ENCODE measurements at places on chromosomes 4 and X. TPM values are rescaled to one million over a fixed set of nuclear protein-coding genes. Genes with fewer than 3 reads are reported as not detected.

The IL1RAPL2 gene
- not detected for total RNA-seq

The PAGE5 gene
- not detected for total RNA-seq

The TIMM17B gene
- 2.9 TPM for total RNA-seq

The SLC38A5 gene
- 6.7 TPM for total RNA-seq

The RNF212 gene
- not detected for total RNA-seq

The FAM149A gene
- total RNA-seq = 35.9 TPM

The SYTL4 gene
- 26.1 TPM for total RNA-seq

The TRIM61 gene
- not detected for total RNA-seq

The CENPVL1 gene
- total RNA-seq = not detected

The MOB1B gene
- total RNA-seq = 48.8 TPM

- no peak overlapping the region for H3K27ac ChIP-seq
- no peak for DNase-seq
These were observed 120.4 kb downstream of the TMA16 start for GRCh38 chr4:163614866-163615265.

GRCh38 chr4:46999566-46999965 lies 6.2 kb upstream of the GABRA4 start:
- H3K27ac ChIP-seq = no peak overlapping the region
- no peaks in the 10 kb centered on the region for H3K4me1 ChIP-seq
- H3K4me3 ChIP-seq = no peak overlapping the region
- no peak for DNase-seq
- no peaks in the 10 kb centered on the region for H3K36me3 ChIP-seq
- peaks cover 8% of the 10 kb centered on the region for H3K27me3 ChIP-seq

DNA sequence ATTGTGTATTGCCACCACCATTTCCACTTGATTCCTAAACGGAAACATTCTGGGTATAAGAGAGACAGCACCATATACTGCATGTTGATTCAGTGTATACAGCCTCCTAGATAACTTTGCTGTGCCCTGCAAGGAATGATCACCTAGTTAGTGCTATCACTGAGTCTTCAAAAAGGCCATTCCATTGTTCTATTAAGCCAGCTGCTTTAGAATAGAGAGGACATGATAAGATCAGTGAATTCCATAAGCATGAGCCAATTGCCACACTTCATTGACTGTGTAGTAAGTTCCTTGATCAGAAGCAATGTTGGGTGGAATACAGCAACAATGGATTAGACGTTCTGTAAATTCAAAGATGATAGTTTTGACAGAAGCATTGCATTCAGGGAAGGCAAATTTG lies 1047.3 kb downstream of the PCDH18 start:
- H3K4me3 ChIP-seq = no peak overlapping the region
- no peaks in the 10 kb centered on the region for H3K36me3 ChIP-seq
- H3K27ac ChIP-seq = no peak overlapping the region

DNA sequence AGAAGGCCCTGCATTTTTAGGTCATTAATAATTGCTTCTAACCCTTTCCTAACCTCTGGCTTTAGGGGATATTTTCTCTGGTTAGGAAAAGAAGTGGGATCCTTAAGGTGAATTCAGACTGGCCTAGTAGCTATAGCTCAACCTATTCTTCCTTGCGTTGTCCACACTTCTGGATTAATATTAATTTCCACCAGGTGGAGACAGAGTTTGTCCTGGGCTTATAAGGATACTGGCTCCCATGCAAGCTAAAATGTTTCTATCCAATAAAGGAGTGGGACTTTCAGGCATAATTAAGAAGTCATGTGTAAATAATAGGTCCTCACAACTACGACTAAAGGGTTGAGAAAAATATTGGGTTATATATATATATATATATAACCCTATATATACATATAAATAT lies 860.0 kb upstream of the POU3F4 start:
- H3K4me3 ChIP-seq = no peak overlapping the region
- H3K36me3 ChIP-seq = no peaks in the 10 kb centered on the region
- H3K27ac ChIP-seq = no peak overlapping the region
- H3K4me1 ChIP-seq = no peaks in the 10 kb centered on the region
- DNase-seq = no peak

- no peaks in the 10 kb centered on the region for H3K36me3 ChIP-seq
- H3K4me3 ChIP-seq = no peak overlapping the region
- no peak overlapping the region for H3K27ac ChIP-seq
- no peaks in the 10 kb centered on the region for H3K4me1 ChIP-seq
- H3K27me3 ChIP-seq = no peaks in the 10 kb centered on the region
These were observed 1577.0 kb upstream of the TENM3 start for GRCh38 chr4:180665994-180666824.

DNA sequence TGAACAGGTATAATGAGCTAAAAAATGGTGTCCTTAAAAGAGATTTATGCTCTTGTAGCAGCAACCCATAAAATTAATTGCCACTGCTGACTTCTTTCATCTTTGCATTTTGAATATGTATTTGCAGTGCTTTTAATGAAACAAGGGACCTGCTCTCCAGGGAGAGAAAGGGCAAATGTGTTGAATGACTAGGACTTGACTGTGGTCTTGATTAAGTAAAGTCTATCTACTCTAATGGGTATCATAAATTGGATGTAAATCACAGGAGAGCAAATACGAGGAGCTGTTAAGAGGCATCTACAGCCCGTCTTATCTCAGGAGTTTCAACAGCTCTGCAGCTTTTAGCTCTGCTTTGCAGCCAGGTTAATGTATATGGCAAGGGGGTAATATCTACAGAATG lies 216.4 kb downstream of the PALLD start:
- no peaks in the 10 kb centered on the region for H3K27me3 ChIP-seq
- H3K36me3 ChIP-seq = no peaks in the 10 kb centered on the region
- H3K4me3 ChIP-seq = no peak overlapping the region
- peaks cover 32% of the 10 kb centered on the region for H3K4me1 ChIP-seq
- no peak overlapping the region for H3K27ac ChIP-seq

GRCh38 chrX:68365341-68365740 lies 68.0 kb downstream of the OPHN1 start:
- no peaks in the 10 kb centered on the region for H3K27me3 ChIP-seq
- H3K4me1 ChIP-seq = no peaks in the 10 kb centered on the region
- no peaks in the 10 kb centered on the region for H3K36me3 ChIP-seq
- DNase-seq = peak; percentile 32
- H3K4me3 ChIP-seq = no peak overlapping the region

DNA sequence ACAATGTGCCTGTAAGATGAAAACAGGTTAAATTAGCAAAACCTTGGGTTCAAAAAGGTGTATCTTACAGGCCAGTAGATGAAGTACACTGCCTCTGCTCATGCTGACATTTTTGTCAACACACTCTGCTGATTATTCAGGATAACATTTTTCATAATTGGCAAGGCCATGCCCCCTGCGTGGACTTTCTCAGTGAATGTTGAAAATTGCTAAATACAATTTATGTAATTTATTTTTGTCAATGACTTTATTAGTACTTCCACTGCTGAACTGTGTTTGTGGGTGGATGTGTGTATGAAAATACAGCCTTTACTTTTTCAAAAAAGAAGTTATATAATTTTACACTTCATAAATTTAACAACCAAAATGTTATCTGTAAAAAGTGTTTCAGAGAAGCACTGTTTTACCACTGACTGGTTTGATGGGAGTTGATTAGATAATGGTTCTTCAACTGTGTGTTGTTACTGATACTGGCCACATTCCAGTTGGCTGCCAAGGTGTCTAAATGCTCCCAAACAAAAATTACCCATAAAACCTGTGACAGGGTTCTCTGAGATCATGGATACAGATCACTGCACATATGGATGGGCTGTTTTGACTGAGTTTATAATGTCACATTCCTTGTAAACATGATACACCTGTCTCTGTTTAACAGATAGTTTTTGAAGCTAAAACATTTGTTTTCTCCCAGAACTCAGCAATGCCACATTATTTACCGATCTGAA lies 151.9 kb upstream of the SLC7A11 start:
- H3K27me3 ChIP-seq = no peaks in the 10 kb centered on the region
- DNase-seq = no peak

- no peak overlapping the region for H3K4me3 ChIP-seq
- H3K36me3 ChIP-seq = no peaks in the 10 kb centered on the region
- H3K27me3 ChIP-seq = no peaks in the 10 kb centered on the region
These were observed 292.8 kb upstream of the BOD1L1 start for GRCh38 chr4:13920111-13920875.

DNA sequence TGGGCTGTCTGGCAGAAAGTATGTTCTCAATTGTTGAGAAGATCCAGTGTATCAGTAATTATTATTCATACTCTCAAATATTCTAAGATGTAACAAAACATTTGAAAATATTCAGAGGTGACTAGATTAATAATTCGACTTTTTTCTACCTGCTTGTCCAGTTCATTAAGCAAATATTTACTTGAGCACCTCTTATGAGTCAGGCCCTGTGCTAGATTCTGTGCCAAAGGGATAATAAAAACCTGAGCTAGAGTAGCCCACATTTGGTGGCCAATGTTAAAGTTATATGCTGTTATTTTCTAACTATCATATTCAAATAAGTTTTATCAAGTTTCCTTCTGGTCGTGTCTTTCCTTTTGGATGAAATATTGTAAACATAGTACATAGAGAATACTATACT lies 58.5 kb downstream of the ARHGAP10 start:
- H3K27me3 ChIP-seq = no peaks in the 10 kb centered on the region
- peaks cover 96% of the 10 kb centered on the region for H3K4me1 ChIP-seq
- H3K36me3 ChIP-seq = no peaks in the 10 kb centered on the region
- H3K27ac ChIP-seq = peak overlapping the region; percentile 66
- H3K4me3 ChIP-seq = no peak overlapping the region

- peak; percentile 50 for DNase-seq
- peak overlapping the region; percentile 2 for H3K27ac ChIP-seq
- no peaks in the 10 kb centered on the region for H3K27me3 ChIP-seq
- H3K4me3 ChIP-seq = no peak overlapping the region
- H3K36me3 ChIP-seq = no peaks in the 10 kb centered on the region
These were observed 10.9 kb downstream of the ADH6 start for GRCh38 chr4:99207911-99208718.

DNA sequence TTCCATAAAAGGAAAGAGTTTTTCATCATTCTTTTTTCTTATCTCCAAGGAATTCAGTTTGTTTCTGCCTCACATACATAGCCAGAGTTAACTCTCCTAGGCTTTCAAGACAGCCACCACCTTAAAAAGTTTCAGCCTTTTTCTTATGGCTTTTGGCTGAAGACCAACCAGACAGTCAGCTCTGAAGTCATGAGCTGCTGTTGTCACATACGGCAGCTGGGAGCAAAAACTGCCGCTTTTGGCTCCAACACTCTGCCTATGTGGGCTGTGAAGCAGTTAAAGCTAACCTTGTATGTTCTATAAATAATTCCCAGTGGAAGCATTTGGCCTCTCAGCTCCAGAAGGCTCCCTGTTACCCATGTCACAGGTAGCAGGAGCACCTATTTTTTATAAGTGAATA lies 104.1 kb downstream of the KLHL4 start:
- H3K36me3 ChIP-seq = no peaks in the 10 kb centered on the region
- no peak overlapping the region for H3K4me3 ChIP-seq
- H3K4me1 ChIP-seq = no peaks in the 10 kb centered on the region

- DNase-seq = no peak
- no peak overlapping the region for H3K4me3 ChIP-seq
- no peaks in the 10 kb centered on the region for H3K27me3 ChIP-seq
- no peaks in the 10 kb centered on the region for H3K36me3 ChIP-seq
- no peak overlapping the region for H3K27ac ChIP-seq
- no peaks in the 10 kb centered on the region for H3K4me1 ChIP-seq
These were observed 317.6 kb upstream of the GNPDA2 start for GRCh38 chr4:45043911-45044310.

DNA sequence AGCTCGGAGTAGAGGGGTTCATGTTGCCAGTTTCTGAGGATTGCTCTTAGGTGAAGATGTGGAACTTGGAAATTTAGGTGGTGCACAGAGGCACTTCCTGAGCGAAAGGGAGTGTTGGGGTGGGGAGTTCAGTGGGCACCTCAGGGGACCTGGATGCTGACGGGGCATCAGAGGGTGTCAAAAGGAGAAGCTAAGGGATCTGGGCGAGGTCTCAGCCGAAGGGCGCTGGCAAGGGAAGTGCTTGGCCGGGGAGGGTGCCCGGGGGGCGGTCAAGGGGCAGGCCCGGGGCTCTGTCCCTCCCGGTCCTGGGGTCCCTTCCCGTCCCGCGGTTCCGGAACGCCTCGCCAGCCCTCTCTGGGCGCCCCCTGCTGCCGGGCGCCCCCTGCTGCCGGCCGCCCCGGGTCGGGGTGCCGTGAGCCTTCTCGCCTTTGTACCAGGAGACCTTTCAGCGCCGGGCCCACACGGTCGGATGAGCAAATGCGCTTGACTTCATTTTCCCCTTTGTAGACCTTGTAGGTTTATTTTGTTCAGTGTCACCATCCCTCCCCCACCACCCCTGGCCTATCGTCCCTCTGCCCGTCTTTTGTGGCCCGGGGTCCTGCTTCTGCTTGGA lies 3.0 kb upstream of the PHOX2B start:
- no peak for DNase-seq
- no peaks in the 10 kb centered on the region for H3K4me1 ChIP-seq
- H3K36me3 ChIP-seq = no peaks in the 10 kb centered on the region
- no peak overlapping the region for H3K4me3 ChIP-seq
- peaks cover 100% of the 10 kb centered on the region for H3K27me3 ChIP-seq
